Right cardiac atrium (tissue), 5 donors: ENCODE measurements at places on chromosomes 12 and 14. TPM values are rescaled to one million over a fixed set of nuclear protein-coding genes. Genes with fewer than 3 reads are reported as not detected.

The CLEC2D gene
- 9.6 TPM for total RNA-seq

The RDH16 gene
- total RNA-seq = 0.31 TPM

The PAX9 gene
- not detected for total RNA-seq

The SLC38A4 gene
- total RNA-seq = 1.4 TPM

The DPF3 gene
- 27.0 TPM for total RNA-seq

The MYF5 gene
- not detected for total RNA-seq

The LRP1 gene
- total RNA-seq = 168 TPM

The SDSL gene
- total RNA-seq = 9.5 TPM

The AP5M1 gene
- total RNA-seq = 58.7 TPM

The ACACB gene
- 116 TPM for total RNA-seq

The ETV6 gene
- 31.4 TPM for total RNA-seq

The COCH gene
- total RNA-seq = 0.49 TPM

The TDRD9 gene
- total RNA-seq = 8.8 TPM
